ENCODE measurements at places on chromosomes 2 and 18.

GRCh38 chr2:226080334-226080733 is 680.8 kb downstream of the NYAP2 start:
- no peak for DNase-seq

GRCh38 chr2:120480903-120481445 is 135.0 kb downstream of the INHBB start:
- no peak for DNase-seq

DNA sequence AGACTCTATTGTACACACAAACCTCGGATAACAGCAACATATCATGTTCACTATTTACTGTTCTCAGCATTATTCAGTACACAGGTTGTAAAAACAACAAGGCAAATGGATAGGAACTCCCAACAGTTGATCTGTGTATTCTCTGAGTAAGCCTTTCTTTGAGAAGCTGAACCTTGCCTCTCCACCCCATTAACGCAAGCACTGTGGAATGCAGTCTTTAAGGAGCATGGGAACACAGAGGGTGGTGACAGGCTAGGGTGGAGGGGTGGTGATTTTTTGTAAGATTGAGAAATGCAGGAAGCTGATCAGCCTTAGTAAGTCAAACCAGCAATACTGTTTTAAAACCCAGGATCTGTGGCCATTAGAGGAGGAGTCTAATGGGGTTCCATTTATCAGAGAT is 19.6 kb upstream of the SERPINB11 start:
- DNase-seq = no peak

DNA sequence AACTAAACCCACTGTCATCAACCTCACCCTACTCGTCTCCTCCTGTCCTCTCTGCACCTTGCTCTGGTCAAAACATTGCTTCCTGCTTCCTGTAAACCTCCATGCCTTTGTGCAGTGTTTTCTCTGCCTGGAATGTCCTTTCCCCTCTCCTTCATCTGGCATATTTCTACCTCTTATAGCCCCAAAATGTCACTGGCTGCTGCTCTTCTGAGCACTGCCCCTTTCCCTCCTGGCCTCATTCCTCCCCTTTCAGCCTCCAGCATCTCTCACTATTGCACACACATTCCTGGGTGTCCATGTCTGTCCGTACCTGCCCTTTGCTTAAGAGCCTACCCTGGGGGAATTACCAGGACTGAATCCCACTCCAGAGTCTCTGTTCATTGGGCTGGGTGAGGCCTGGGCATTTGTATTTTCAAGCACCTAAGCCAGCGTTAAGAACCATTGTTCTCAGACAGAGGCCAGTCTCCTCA is 84.9 kb downstream of the MOGAT1 start:
- no peak for DNase-seq

DNA sequence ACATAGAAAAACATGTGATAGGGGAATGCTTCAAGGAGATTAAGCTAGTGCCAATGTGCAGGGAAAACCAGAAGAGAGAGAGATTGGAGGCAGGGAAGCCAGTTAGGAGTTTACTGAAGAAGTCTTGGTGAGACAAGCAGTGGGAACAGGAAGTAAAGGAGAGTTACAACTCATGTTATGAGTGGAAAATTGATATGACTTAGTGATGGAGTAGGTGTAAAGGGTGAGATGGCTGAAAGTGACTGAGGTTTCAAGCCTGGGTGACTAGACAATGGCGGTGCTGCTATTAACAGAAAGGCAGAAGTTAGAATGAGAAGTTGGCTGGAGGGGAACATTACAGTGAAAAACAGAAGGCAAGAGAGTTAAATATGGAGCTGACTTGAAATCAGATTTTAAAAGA is 16.5 kb downstream of the DOK1 start:
- DNase-seq = no peak

DNA sequence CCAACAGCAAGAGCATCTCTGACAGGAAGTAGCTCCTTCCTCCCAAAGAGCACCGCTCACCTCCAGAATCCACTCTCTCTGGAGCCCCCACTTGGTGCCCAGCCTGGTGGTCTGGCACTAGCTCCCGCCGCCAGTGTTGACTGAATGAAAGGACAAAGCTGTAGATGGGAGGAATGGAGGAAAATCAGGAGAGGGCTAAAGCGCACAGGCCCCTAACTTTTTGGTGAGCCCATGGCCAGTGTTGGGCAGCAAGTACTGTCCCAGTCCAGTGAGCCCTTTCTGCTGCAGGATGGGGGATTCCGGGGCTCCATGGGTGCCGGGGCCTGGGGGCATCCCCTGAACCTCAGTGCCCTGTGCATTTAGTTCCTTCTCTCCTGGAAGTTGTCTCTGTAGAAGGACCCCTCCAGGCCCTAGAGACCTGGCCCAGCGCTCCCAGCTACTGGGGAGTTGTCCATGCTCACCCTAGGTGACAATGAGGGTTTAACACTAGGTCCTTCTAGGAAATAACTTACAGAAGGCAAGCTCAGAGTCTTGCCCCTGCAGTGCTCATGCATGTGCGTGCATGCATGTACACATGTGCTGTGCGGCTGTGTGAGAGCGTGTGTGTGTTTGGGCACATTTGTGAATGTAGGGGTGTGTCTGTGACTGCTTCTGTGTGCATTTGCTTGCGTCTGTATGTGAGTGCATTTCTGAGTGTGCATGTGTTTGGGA is 33.6 kb downstream of the GLI2 start:
- no peak for DNase-seq

DNA sequence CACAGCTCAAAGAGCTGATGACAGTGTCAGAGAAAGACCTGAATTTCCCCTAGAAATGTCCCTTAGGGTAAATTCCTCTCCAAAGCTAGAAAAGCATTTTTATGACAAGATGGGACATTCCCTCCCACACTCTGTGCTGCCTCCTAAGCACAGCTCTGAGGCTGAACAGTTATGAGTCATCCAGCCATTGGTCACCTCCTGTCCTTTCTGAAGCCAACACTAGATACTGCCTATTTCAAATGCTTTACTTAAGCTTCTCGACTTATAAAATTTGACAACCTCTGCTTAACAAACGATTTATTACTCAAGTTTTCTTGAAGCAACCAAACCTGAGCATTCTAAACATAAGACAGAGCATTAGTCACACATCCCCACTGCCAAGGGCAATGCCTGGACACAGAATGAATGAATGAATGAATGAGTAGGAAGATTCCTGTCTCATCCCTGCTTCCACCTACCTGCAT is 35.4 kb downstream of the B4GALT6 start:
- no peak for DNase-seq

DNA sequence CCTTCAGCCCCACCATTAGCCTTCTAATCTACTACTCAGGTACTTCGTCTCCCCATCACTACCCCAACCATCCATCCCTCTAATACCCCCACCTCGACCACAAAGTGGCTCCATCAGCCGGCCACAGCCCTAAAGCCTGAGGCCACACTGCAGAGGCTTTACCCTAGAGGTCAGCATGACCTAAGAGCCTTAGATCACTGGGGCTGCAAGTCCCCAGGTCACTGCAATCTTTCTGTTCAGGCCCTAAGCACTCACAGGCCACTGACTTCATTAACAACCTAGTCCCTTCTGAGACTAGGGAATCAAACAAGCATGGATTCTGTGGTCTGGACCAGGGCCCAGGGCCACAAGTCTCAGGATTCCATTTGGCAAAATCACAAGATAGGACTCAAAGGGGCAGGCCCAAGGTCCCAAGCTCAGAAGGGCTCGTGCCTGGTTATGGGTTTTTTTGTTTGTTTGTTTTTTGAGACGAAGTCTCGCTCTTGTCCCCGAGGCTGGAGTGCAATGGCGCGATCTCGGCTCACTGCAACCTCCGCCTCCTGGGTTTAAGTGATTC is 37.0 kb upstream of the PKDCC start:
- DNase-seq = no peak

GRCh38 chr18:51461956-51462355 is 264.5 kb upstream of the MEX3C start:
- no peak for DNase-seq

- DNase-seq = no peak
Measured at GRCh38 chr2:165675551-165675968, 118.5 kb downstream of the GALNT3 start.

DNA sequence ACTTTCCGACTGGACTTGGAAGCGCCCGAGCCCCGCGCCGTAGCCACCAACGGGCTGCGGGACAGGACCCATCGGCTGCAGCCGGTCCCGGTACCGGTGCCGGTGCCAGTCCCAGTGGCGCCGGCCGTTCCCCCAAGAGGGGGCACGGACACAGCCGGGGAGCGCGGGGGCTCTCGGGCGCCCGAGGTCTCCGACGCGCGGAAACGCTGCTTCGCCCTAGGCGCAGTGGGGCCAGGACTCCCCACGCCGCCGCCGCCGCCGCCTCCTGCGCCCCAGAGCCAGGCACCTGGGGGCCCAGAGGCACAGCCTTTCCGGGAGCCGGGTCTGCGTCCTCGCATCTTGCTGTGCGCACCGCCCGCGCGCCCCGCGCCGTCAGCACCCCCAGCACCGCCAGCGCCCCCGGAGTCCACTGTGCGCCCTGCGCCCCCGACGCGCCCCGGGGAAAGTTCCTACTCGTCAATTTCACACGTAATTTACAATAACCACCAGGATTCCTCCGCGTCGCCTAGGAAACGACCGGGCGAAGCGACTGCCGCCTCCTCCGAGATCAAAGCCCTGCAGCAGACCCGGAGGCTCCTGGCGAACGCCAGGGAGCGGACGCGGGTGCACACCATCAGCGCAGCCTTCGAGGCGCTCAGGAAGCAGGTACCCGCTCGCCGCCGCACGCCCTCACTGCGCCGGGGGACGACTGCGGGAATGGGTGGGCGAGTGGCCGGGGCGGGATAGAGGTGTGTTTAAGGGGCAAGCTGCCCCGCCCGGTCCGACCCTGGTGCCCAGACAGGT is 713 bp downstream of the ATOH8 start:
- DNase-seq = no peak

DNA sequence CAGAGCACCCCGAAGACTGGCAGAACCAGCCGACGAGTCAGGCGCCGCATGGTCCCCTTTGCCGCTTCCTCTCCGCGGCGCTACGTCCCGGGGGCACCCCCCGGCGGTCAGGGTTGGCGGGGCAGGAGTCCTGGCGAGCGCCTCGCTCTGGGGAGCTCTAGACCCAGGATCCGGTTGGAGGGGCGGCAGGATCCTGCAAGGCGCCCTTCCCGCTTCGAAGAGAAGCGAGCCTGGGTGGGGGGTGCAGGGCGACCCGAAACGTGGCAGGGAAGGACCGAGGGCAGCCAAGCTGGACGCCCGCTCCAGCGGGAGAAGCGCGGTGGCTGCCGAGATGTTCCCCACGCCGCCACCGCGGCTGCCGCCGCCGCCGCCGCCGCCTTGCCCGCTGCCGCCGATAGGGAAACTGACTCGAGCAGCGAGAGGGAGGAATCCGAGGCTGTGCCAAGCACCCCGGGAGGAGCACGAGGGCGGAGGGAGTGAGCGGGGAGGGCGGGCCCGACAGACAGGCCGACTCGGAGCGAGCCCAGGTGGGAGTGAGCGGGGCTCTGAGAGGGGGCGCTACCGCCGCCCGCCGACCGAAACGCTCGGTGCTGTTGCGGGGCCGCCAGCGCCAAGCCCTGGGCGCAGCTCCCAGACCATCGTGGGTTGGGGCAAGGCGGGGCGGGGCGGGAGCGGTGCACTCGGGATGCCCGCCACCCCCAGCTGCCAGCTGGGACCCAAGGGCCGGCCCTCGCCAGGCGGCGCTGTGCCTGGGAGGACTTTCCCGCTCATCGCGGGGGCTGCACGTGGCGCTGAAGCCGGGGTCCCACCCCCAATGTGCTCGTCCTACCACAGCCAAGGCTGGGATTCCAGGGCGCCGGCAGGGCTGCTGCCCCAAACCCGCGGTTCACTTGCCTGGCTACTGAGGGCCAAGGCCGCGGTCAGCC is at the start of gene GALNT14:
Gene GALNT14 (minus strand): TSS at position 404 of the 926 bp plus-strand sequence. CDS start 354 bp downstream, at position 50.
- DNase-seq = peak; percentile 23

Measured in activated CD4-positive, alpha-beta T cell treated with anti-CD3 and anti-CD28 coated beads, Interleukin-2, amount 50 U/mL, for 24 hours (primary cell).